ENCODE measurements at places on chromosomes 7 and 10. TPM values are rescaled to one million over a fixed set of nuclear protein-coding genes. Genes with fewer than 3 reads are reported as not detected.
A peak's percentile ranks its signal among the peaks of the same experiment; 100 is the strongest.

DNA sequence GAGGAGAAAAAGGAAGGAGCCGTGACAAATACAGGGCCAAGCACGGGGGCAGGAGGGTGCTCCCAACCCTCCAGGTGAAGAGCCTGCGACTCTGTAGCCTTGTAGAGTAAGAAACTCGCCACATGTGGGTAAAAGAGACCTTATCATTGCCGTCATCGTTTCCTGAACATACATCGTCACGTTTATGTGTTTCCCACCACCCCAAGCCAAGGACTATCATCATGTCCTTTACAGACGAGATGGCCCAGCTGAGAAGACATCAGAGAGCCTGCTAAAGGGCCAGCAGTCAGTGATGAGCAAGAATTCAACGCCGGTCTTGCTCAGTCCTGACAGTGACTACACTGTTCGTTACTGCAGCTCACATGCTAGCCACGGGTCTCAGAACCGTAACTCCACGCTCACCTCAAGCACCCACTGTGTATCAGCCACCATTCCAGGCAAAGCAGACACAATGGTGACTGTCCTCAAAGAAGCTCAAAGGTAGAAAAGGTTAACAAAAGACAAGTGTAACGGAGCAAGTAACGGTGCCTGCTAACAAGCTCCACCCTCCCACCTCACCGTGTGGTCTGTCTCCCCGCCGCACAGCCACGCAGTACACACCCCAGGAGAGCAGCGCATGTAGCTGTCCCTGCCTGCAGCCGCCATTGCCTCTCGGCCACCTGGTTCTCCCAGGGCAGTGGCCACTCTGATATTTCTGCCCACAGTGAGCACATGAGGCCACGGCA, 147.8 kb downstream of the MAD1L1 start:
- no peak for DNase-seq

- DNase-seq: no peak
These were observed 598 bp upstream of the ZEB1 start for GRCh38 chr10:31318382-31318853.

DNA sequence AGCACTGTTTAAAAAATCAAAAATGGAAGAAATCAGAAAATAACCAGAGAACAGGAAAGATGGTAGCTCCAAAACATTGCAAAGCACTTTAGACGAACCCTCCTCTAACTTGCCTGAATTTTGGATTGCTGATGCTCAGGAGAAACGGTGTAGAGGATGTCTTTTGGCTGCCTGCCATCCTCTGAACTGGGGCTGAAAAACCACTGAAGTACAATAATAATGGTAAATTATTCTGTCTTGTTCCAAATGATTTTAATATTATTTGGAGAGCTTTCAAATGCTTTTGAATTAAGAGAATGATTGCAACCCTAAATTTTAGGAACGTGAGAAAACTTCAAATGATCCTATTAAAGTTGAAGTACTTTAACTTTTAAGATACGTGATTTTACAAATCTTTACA, 167.3 kb upstream of the SLC13A1 start:
- no peak for DNase-seq

Gene INSYN2A
- total RNA-seq: 0.19 TPM

GRCh38 chr7:36276428-36277248, 113.0 kb upstream of the ANLN start:
- DNase-seq: no peak

GRCh38 chr7:70764701-70765208, 367.2 kb upstream of the GALNT17 start:
- DNase-seq: no peak

DNA sequence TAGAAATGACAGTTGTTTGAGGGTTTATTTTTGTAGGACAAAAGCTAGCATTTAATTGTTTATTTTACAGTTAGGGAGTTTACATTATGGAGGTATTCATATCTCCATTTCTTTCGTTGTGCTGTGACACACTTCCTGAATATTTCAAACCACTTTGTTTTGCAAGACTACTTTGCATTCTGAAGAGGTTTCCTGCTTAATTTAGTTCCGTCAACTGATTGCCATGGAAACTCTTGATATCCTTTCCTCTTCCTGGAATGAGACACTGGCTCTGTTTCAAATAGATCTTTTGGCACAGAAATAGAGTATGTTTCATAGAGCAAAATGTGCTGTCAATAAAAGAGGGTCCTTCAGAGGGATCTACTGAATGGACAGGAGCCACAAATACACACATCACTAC, 159.5 kb upstream of the AGR3 start:
- no peak for DNase-seq

DNA sequence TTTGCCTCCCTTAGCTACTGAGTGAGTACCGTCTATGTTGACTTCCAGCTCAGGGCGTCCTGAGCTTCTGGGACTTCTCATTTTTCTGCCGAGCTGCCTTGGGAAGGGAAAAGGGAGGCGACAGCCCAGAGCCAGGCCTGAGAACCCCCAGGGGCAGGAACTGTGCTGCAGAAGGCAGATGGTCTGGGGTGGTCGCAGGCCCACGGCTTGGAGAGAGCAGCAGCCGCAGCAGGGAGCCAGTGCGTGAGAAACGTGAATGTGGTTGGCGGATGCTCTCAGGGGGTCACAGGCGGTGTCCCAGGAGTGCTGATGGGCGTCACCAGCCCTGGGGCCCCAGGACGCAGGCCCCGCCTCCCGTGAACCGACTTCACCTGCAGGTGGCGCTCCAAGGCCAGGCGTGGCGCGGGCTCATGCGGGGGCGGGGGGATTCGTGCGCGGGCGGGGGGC, 9.2 kb upstream of the PWWP2B start:
- peak; percentile 98 for DNase-seq

GRCh38 chr7:96400001-96400400, 78.1 kb upstream of the SLC25A13 start:
- no peak for DNase-seq

DNA sequence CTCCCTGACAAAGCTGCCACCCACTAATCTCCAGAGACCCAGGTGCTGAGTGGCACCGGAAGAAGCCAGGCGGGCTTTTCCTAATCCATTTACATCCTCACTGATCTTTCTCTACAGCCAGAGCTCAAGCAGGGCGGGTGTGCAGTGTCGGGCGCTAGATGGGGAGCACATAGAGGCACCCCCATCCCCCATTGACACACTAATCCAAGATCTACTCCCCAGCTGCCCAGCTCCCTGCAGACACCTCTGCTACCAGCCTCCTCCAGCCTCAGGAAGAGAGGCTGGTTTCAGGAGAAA, 22.2 kb downstream of the FRMPD2 start:
- peak; percentile 42 for DNase-seq

- DNase-seq: no peak
These were observed 61.4 kb downstream of the ABI1 start for GRCh38 chr10:26799342-26799741.

DNA sequence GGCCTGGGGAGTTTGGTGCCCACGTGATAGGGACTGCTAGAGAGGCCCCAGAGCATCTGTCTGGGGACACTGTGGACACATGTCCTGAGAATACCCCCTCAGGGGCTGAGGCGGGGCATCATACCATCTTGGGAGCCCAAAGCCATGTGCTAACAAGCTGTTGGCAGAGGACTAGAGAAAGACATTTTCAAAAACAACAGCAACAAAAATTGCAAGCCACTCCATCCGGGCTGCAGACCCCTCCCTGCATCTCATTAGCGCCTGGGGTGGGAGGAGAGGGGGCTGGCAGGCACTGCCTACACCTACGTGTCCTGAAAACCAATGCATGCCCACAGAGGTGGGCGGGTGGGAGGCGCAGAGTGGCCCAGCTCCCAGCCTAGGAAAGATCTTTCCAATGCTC, 507.4 kb upstream of the PODXL start:
- no peak for DNase-seq

Gene STMP1
- total RNA-seq: 36.9 TPM

DNA sequence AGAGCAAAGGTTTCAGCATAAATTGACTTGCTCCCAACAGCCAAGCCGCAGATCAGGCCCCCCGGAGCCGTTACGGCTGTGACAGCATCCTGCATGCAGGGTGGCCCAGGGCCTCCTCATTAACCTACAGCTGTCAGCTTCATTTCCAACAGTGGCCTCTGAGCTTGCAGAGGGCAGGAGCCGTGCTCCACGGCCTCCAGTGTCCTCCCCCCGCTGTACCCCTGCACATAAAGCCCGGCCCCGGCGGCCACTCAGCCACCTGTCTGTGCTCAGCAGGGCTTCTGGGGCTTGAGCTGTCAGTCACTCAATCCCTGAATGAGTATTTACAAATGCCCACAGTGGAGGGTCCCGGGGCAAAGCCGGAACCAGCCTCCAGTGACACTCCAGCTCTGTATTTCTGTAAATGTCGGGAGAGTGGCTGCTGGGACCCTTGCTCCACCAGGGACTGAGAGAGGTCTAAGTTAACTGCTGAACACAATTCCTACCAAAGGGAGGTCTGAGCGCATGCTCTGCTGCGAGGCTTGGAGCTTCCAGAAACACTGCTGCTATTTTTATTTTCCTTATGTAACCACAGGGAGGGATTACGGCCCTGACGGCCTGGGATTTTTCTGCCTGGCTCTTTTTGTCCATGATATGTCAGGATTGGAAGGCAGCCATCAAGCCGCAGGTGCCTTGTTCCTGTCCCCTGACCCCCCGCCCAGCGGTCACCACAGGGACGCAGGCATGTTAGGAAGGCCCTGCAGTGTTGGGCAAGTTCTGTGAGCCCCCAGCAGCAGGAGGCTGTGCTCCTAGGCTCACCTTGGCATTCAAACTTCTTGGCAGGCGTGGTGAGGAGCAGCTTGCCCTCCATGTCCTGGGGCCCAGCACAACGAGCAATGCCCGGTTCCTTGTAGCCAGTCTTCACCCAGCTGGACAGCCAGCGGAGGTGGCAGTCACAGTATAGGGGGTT, 165.0 kb downstream of the SLIT1 start:
- no peak for DNase-seq

DNA sequence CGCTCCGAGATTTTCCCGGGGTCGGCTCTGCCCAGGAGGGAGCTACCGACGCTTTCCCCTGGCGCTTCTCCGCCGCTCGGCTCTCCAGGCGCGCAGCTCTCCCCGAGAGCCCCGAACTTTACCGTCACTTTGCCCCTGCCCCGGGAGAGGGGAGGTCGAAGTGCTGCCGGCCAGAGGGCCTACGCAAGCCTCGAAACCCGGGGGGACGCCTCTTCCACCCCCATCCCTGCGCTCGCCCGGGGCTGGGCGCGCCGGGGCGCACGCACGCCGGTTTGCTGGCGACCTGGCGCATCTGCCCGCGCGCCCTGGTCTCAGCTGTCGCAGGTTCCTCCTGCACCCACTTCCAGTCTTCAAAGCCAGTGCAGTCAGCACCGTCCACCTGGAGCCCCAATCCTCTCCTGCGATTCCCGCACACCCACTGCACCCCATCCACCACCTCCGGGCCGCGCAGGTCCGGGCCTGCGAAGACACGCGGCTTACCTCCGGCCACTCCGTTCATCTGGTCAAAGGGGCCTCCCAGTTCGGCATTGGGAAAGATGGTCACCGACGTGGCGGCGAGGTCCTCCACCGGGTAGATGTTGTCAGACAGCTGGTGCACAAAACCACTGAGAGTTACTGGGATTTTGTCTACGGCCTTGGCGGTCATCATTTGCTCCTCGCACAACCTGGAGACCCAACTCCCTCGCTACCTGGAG, 638 bp downstream of the EGR2 start:
- no peak for DNase-seq

GRCh38 chr10:50416881-50417280, 165.6 kb upstream of the ASAH2 start:
- no peak for DNase-seq

DNA sequence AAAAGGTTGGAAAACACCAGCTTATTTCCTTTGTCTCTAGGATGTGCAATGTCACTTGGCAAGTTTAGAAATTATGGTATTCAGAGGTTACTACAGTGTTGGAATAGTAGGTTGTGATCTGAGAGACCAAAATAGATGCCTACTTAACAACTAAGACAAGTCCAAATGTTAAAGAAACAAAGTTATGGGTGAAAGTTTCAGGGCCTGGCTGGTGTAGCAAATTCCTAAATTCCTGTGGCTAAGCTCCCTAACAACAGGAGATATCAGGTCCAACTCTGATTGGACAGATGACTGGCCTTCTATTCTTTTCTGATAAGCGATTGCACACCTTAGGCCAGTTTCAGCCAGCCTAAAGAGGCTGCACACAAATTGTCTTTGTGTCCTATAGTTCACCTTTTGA, 873.5 kb downstream of the REEP3 start:
- no peak for DNase-seq

- DNase-seq: no peak
These were observed 36.7 kb downstream of the ZC3HAV1 start for GRCh38 chr7:139072796-139073195.

Gene OPALIN
- total RNA-seq: not detected

GRCh38 chr7:4612939-4613841, 68.9 kb upstream of the FOXK1 start:
- no peak for DNase-seq

DNA sequence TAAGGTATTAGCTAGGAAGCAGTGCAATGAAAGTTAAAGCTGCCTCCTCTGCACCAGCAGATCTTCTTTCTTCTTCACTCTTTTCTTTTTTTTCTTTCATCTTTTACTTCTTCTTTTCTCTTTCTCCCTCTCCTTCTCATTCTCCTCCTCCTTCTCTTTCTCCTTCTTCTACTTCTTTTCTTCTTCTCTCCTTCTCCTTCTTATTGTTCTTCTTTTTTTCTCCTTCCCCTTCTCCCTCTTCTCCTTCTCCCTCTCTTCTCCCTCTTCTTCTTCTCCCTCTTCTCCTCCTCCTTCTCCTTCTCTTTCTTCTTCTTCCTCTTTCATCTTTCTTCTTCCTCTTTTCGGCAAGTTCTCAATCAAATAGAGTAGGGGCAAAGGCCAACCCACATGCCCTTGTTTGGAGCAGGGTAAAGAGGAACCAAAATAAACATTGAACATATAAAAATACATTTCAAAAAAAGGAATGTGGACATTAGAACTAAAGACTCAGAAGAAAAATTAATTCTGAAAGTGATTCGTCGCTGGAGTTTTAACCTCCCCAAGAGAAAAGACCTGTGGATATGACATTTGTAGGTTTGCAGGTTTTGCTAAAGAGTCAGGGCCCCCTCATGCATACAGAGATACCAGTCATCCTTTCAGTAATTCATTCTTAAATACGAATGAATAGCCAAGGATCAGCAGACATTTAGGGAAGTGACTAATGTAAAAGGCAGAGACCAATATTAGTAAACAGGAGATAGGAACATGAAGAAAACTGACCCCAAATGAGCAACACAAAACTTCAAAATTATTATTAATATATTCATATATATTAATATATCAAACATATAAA, 93.0 kb upstream of the RSU1 start:
- DNase-seq: no peak

Gene CYP2C19
- not detected for total RNA-seq

Gene SEMA4G
- 7.6 TPM for total RNA-seq

Gene PRPS1L1
- total RNA-seq: not detected

- no peak for DNase-seq
These were observed 254.1 kb downstream of the ZMYND11 start for GRCh38 chr10:389261-389790.

GRCh38 chr10:5670662-5671375, 4.4 kb upstream of the ASB13 start:
- DNase-seq: no peak

Gene RSPH10B
- 0.17 TPM for total RNA-seq
